ENCODE measurements at places on chromosomes 13 and 19. TPM values are rescaled to one million over a fixed set of nuclear protein-coding genes. Genes with fewer than 3 reads are reported as not detected.

GRCh38 chr19:12773571-12773970, 1.8 kb downstream of the HOOK2 start:
- no peak for DNase-seq

GRCh38 chr19:34075661-34076091, 96.6 kb upstream of the LSM14A start:
- no peak for DNase-seq

GRCh38 chr13:46385946-46386345, 1.1 kb downstream of the RUBCNL start:
- no peak for DNase-seq

DNA sequence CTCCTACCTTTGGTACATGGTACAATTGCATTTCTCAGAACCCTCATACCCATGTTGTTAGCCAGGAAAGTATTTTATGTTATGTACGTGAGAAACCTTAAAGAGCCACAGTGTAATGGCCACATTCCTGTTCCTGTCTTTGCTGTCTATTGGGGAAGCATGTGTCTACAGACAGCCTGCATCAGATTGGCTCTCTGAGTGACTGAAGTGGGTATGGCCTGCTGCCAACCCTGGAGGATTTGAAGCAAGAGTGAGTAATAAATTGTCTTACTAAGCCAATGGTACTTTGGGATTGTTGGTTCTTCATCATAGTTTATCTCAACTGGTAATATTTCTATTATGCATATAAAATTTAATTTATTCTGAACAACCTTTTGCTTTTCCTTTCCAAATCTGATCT, 574.1 kb downstream of the LMO7 start:
- no peak for DNase-seq

- DNase-seq: no peak
Observed at GRCh38 chr13:49020940-49021553, 45.3 kb downstream of the FNDC3A start.

GRCh38 chr19:48444129-48444935, 1.5 kb upstream of the GRWD1 start:
- no peak for DNase-seq

SIGLEC7 gene
- polyA plus RNA-seq: 2.1 TPM

DNA sequence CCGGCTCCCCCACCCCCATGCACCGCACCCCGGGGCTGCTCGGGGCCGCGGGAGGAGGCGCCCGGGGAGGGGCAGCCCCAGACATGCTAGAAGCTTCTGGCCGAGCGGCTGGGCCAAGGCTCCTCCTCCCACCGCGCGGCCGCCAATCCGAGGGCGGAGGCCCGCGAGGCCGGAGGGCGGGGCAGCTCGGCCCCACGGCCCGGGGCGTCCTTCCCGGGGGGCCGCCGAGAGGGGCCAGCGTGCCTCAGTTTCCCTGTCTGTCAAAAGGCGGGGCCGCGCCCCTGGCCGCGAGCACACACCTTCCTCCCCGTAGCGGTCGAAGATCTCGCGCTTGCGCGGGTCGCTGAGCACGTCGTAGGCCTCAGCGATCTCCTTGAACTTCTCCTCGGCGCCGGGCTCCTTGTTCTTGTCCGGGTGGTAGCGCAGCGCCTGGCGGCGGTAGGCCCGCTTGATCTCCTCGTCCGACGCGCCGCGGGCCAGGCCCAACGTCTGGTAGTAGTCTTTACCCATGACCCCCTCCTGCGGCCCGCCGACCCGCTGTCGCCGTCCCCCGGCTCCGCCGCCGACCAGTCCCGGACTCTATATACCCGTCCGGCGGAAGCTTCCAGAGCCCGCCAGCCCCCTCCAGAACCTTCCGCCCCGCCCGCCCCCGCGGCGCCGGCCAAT, at the start of gene DNAJB1:
Gene DNAJB1, minus strand, starts transcription at position 558 of the 666 bp plus-strand sequence. Its CDS starts 48 bp downstream, at position 510.
- peak; percentile 97 for DNase-seq

DNA sequence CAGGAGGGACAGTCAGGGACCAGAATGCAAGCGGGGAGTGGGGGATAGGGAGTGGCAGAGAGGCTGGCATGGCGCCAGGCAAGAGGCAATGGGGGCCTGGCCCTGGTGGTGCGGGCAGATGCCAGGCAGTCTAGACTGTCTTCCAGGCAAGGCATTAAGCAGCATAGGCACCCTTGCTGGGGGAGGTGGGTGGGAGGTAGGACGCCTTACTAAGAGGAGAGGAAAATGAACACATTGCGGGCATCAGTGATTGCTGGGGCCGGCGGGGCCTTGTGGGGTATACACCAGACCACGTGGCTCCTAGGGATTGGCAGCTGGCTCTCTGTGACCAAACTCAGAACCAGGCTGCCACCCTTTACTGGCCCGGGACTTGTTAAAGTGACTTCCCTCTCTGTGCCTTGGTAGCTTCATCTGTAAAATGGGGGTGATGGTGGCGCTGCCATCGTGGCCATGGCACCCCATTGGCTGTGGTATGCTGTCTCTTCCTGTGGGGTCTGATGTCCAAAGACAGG, 46.0 kb downstream of the DNM2 start:
- no peak for DNase-seq

- no peak for DNase-seq
Observed at GRCh38 chr19:47280183-47280797, 5.6 kb downstream of the INAFM1 start.

DNA sequence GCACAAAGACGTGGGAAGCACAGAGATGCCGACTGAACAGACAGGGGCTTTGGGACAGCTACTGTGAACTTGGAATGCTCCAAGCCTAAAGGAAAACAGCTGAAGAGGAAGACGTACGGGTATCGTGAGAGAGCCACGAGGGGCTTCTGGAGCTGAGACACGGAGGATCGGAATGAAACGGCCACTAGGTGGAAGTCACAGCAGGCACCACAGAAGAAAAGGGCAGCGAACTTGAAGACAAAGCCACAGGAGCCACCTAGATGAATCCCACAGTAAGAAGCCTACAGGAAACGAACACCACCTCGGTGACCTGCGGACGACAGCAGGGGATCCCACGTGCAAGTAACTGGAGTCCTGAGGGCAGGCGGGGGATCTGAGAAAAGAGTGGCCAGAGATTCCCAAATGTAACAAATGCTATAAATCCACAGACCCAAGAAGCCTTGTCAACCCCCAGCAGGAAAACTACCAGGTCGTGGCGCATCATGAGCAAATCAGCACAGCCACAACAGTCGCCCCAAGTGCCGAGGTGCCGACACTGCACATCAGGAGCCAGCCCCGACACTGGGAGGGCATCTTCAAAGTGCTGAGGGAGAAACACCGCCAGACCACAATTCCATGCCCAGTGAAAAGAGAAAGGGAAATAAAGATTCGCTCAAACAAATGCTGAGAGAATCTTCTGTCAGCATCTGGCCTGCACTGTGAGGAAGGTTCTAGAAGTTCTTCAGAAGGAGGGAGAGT, 39.3 kb upstream of the ISYNA1 start:
- DNase-seq: no peak

DNA sequence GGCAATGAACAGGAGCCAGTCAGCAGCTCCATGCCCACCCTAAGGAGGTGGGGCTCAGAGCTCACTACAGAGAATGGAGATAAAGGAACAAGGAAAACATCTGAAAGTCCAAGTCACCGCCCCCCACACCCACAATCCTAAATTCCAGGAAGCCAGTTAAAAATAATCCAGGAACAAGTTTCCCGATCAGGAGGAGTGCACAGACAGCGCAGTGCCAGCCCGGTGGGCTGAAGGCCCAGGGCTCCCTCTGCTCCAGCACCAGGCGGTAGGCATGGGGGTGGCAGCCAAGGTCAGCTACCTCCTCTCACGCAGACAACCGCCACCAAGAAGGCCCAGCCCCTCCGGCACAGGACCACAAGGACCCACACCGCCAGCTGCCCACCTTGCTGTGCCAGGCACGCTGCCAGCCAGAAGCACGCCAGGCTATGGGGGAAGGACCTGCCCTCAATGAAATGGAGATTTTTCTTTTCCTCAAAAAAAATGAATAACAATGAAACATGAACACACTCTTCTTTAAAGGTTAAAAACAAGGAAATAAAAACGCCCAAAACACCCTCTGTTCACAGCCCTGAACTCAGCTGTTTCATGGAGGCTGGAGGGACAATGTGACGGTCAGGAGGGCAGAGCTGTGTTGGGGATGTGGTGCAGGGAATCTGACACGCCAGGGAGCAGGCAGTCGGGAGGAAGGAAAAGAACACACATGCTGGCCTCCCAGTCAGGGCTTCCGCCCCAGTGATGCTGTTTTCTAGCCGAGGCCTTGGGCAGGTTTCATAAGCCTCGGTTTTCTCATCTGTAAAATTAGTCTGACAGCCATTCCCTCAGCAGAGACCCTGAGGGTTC, 11.0 kb downstream of the STK24 start:
- no peak for DNase-seq

DNA sequence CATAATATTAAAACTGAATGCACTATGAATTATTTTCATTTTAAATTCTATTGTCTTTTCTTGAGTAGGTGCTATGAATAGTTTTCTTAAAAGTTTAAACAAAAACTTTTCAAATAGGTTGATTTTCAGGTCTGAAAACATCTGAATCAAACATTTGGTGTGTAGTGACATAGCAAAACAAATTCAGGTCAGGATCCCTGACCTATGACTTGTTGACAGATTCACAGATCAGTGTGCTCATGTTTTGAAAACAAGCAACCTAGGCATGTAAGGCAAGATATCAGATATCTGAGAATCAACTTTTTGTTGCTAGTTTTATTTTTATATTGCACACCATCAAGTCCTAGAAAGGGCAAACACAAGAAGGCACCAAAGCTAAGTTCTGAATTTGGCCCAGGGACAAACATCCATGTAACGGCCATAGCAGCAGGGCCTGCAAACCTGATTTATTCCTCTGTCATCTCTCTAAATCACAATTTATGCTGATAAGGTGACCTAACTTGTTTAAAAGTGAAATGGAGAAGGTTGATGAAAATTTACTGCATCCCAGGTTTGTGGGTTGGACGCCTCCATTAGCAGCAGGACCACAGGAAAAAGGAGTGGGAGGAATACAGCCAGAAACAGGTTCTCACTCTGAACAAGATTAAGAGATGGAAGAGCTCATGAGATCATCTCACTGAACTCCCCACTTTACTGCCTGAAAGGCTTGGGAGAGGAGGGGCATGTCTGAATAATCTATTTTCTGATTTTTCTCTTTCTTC, 337.7 kb downstream of the KCNRG start:
- no peak for DNase-seq

DNA sequence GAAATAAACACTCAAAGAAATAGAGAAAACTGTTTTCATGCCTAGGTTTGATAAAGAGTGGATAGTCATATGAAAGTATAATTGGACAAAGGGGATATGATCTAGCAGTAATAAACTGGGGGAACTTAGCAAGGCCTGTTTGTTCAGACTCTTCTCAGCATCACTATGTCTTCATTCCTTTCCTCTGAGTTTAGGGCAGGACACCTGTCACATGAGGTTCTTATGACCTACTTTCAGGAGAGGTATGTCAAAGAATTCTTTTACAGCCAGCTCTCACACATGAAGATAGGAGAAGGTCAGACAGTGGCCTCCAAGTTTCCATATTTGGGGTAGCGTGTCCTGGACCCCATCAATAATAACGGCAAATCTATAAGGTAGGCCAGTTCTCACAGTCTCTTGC, 11.4 kb upstream of the RFXAP start:
- no peak for DNase-seq

ZNF793 gene
- polyA plus RNA-seq: 1.3 TPM
